ENCODE measurements at places on chromosomes 7 and 10. TPM values are rescaled to one million over a fixed set of nuclear protein-coding genes. Genes with fewer than 3 reads are reported as not detected.

HOXA7 gene
- under 0.01 TPM for total RNA-seq

BLNK gene
- total RNA-seq: 3.3 TPM

CALD1 gene
- 48.0 TPM for total RNA-seq

ORC5 gene
- total RNA-seq: 14.1 TPM

GPR22 gene
- total RNA-seq: not detected

ADCY1 gene
- total RNA-seq: 0.33 TPM

TUBB8 gene
- total RNA-seq: not detected

GRM8 gene
- 0.98 TPM for total RNA-seq

LIPN gene
- total RNA-seq: 0.09 TPM

GPR146 gene
- 33.5 TPM for total RNA-seq

CD36 gene
- total RNA-seq: 68.9 TPM

- H3K36me3 ChIP-seq: no peaks in the 10 kb centered on the region
- no peaks in the 10 kb centered on the region for H3K27me3 ChIP-seq
- no peak overlapping the region for H3K27ac ChIP-seq
These were observed 123.9 kb downstream of the EBF3 start for GRCh38 chr10:129840196-129840590.

- H3K27me3 ChIP-seq: peaks cover 3% of the 10 kb centered on the region
- no peak for DNase-seq
- H3K4me1 ChIP-seq: peaks cover 4% of the 10 kb centered on the region
- no peak overlapping the region for H3K4me3 ChIP-seq
- H3K36me3 ChIP-seq: no peaks in the 10 kb centered on the region
These were observed 3.3 kb upstream of the ADAMTS14 start for GRCh38 chr10:70669015-70669414.

DNA sequence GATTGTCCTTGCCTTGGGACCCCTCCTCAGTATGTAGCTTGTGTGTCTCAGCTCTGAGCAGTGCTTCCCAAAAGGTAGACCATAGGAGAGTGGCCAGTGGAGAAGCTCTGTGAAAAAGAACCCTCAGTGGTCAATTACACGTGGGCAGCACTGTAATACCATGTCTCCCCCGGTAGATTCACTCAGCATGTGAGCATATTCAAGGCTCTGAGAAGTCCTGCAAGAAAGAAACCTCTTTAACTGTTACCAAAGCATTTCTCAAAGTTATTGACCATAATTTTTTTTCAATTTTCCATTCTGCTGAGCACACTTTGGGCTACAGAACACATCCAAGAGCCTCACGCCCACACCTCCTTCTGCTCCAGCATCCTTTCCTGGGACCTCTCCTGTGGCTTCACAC, 143.1 kb downstream of the RGS10 start:
- H3K4me3 ChIP-seq: no peak overlapping the region
- no peak overlapping the region for H3K27ac ChIP-seq
- DNase-seq: no peak
- no peaks in the 10 kb centered on the region for H3K4me1 ChIP-seq
- H3K36me3 ChIP-seq: no peaks in the 10 kb centered on the region

- no peaks in the 10 kb centered on the region for H3K27me3 ChIP-seq
- H3K4me1 ChIP-seq: no peaks in the 10 kb centered on the region
- no peak for DNase-seq
- no peak overlapping the region for H3K27ac ChIP-seq
These were observed 296.2 kb downstream of the HTR7 start for GRCh38 chr10:90561666-90562065.

GRCh38 chr7:33192695-33193291, 63.4 kb downstream of the BBS9 start:
- no peak overlapping the region for H3K27ac ChIP-seq
- no peaks in the 10 kb centered on the region for H3K36me3 ChIP-seq
- no peaks in the 10 kb centered on the region for H3K27me3 ChIP-seq

GRCh38 chr10:8967061-8967460, 912.6 kb downstream of the GATA3 start:
- no peaks in the 10 kb centered on the region for H3K4me1 ChIP-seq
- H3K27me3 ChIP-seq: no peaks in the 10 kb centered on the region
- no peak overlapping the region for H3K4me3 ChIP-seq
- no peaks in the 10 kb centered on the region for H3K36me3 ChIP-seq
- no peak for DNase-seq
- H3K27ac ChIP-seq: no peak overlapping the region

- peaks cover 3% of the 10 kb centered on the region for H3K36me3 ChIP-seq
- no peak overlapping the region for H3K4me3 ChIP-seq
- H3K4me1 ChIP-seq: no peaks in the 10 kb centered on the region
- no peaks in the 10 kb centered on the region for H3K27me3 ChIP-seq
- no peak for DNase-seq
- no peak overlapping the region for H3K27ac ChIP-seq
These were observed 155.0 kb downstream of the RNF216 start for GRCh38 chr7:5626498-5626897.

DNA sequence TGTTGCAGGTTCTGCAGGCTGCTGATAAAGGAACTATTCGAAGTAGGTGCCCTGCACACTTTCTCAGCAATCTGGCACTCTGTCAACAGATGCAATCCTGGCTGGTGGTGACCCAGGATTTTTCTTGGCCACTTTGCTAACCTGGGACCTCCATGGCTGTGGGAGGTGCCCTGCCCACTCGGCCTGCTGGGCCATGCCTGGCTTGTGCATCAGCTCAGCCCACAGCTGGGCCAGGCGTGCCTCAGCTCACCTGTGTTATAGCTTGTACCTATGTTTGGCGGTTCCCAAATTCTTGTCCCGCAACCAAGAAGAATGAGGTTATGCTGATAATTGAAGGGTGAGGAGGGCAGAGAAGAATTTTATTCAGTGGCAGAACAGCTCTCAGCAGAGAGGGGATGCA, 141.7 kb downstream of the NPY start:
- no peaks in the 10 kb centered on the region for H3K36me3 ChIP-seq
- H3K4me3 ChIP-seq: peak overlapping the region; percentile 23
- DNase-seq: no peak
- H3K27me3 ChIP-seq: no peaks in the 10 kb centered on the region

DNA sequence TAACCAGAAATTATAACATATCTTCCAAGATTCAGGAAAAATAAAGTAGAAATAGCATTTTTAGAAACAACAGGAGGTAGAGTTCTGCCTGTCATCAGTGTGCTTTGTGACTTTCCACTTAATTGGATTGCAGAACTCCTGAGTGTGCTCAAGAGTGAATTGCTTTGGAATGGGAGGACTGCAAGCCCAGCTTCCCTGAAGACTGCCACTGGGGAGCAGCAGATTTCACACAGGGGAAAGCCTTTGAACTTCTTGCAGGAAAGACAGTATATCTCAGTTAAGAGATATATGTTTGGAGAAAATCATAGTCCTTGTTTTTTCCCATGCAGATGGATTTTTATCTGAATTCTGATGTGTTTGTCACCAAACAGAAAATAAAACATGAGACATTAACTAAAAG, 124.5 kb downstream of the TMEM168 start:
- no peak overlapping the region for H3K4me3 ChIP-seq
- no peak overlapping the region for H3K27ac ChIP-seq
- no peak for DNase-seq
- H3K36me3 ChIP-seq: no peaks in the 10 kb centered on the region
- H3K4me1 ChIP-seq: no peaks in the 10 kb centered on the region
- H3K27me3 ChIP-seq: no peaks in the 10 kb centered on the region

DNA sequence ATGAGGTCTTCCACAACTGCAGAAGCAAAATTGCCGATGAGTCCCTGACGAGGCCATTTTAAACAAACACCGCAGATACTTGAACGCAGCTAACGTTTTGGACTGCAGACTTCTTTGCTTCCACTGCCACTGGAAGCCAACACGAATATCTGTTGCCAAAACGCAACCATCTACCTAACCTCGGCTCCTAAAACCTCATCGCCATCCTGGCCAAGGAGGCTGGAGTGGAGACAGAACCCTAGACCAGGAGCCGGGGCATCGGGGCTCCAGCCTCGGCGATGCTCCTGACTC, 493 bp downstream of the WDR91 start:
- peak overlapping the region; percentile 84 for H3K4me3 ChIP-seq
- peak overlapping the region; percentile 94 for H3K27ac ChIP-seq
- no peaks in the 10 kb centered on the region for H3K27me3 ChIP-seq
- H3K36me3 ChIP-seq: peaks cover 1% of the 10 kb centered on the region
- DNase-seq: no peak

GRCh38 chr7:149196705-149197171, 1.4 kb downstream of the ZNF282 start:
- H3K4me3 ChIP-seq: peak overlapping the region; percentile 66
- H3K27me3 ChIP-seq: no peaks in the 10 kb centered on the region
- peak overlapping the region; percentile 6 for H3K27ac ChIP-seq
- peaks cover 30% of the 10 kb centered on the region for H3K36me3 ChIP-seq
- H3K4me1 ChIP-seq: peaks cover 7% of the 10 kb centered on the region

- H3K4me3 ChIP-seq: no peak overlapping the region
- no peak overlapping the region for H3K27ac ChIP-seq
- H3K27me3 ChIP-seq: no peaks in the 10 kb centered on the region
- H3K4me1 ChIP-seq: no peaks in the 10 kb centered on the region
- no peak for DNase-seq
These were observed 35.3 kb downstream of the INPP5F start for GRCh38 chr10:119761106-119761505.

GRCh38 chr7:930975-931758, 23.3 kb downstream of the ADAP1 start:
- H3K36me3 ChIP-seq: peaks cover 3% of the 10 kb centered on the region
- H3K4me1 ChIP-seq: no peaks in the 10 kb centered on the region
- no peak overlapping the region for H3K27ac ChIP-seq
- no peak overlapping the region for H3K4me3 ChIP-seq
- no peaks in the 10 kb centered on the region for H3K27me3 ChIP-seq
